ENCODE measurements at places on chromosomes 2 and 18.
A peak's percentile ranks its signal among the peaks of the same experiment; 100 is the strongest.

GRCh38 chr2:55161295-55162210, 70.5 kb downstream of the CLHC1 start:
- DNase-seq = no peak

GRCh38 chr2:144456680-144457079, 63.2 kb downstream of the ZEB2 start:
- DNase-seq = no peak

DNA sequence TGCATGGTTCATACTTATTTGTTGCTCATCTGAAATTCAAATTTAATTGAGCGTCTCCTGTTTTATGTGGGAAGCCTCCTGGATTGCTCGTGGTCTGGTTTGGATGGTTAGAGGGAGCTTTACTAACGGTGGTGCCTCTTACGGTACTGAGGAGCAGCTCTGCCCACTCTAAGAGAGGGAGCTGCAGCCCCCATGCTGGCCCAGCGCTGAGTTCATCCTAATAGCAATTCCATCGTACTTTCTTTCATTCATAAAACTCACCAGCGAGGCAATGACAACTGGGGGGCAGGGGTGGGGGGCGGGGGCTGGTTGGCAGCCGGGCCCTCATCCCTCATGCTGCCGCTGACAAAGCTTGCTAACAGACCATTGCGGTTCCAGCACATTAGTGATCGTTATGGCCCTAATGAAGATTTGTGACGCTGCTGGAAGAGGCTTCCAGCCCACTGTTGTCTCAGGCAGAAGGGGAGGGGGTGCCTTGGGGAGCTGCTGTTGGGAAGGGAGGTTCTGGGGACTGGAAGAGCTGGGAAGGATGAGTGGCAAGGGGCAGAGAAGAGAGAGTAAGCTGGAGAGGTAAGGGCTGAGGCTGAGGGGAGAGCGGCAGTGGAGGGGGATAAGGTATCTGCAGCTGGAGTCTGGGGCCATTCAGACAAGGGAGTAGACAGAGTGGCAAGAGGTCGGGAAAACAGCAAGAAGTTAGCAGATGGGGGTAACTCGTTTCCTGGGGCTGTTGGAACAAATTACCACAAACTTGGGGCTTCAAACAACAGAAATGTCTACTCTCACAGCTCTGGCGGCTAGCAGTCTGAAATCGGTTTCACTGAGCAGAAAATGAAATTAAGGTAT, 238.1 kb downstream of the LPIN1 start:
- no peak for DNase-seq

GRCh38 chr2:145563741-145564615, 1044.1 kb upstream of the ZEB2 start:
- no peak for DNase-seq

- DNase-seq = peak; percentile 89
These were observed 22.8 kb upstream of the PTMA start for GRCh38 chr2:231685349-231686191.

- no peak for DNase-seq
These were observed 88.7 kb upstream of the ATL2 start for GRCh38 chr2:38465789-38466127.

DNA sequence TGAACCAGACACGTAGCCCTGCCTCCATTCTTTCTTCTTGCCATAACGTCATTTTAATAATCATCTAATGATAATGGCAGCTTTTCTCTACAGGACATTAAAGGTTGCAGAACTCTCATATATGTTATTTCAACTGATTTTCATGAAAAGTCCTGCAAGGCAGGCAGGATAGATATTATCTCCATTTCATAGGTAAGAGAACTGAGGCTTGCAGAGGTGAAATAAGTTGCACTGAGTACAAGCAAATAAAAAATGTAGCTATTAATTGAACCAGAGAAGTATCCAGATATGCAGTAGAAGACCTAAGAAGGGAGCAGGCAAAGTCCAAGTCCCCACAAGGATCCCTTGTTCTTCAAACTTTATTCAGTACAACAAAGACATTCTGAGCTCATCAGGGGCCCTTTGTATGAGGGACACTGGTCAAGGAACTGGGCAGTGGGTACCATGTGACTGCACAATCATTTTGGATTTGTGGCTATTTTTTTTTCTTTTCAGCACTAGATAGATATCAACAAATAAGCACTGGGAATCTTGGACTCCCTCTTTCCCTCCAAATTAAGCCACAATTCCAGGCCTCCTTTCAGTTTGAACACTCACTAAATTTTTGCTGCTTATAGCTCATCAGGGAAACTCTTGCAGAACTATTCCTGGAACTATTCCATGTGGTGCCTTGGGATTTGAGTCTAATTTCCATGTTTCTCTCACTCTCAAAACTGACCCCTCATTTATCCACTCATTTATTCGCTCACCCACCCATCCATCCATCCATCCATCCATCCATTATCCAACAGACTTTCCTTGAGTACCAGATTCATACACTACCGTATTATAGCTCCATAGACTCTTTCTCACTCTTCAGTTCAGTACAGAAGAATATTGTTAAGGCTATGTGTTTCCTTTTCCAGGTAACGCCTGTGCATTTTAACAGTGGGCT, 44.6 kb downstream of the APOB start:
- DNase-seq = no peak

DNA sequence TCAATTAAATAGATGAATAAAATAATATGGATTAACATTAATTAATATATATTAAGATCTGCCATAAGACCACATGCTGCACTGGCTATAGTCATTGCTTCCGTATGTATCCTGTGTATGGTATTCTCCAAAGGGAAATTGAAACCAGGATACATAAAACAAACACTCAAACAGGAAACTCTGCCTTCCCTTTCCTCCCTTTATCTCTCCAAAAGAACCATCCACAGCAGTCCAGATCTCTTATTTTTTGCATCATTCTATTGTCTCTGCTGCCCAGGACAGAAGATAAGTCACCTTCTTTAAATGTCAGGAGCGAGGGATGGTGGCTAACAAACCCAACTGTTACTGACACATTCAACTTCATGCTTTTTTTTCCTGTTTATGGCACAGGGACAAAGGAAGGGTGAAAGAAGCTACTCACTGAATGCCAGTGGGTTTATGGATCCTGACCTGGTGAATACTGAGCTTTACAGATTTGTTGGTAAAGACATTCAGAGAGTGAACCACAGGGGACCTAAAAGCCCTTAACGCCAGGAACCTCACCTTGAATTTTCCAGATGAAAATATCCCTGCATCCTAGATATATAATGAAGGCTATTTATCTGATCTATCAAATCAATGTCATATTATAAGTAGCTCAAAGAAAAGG, 67.5 kb downstream of the CSRNP3 start:
- DNase-seq = no peak

DNA sequence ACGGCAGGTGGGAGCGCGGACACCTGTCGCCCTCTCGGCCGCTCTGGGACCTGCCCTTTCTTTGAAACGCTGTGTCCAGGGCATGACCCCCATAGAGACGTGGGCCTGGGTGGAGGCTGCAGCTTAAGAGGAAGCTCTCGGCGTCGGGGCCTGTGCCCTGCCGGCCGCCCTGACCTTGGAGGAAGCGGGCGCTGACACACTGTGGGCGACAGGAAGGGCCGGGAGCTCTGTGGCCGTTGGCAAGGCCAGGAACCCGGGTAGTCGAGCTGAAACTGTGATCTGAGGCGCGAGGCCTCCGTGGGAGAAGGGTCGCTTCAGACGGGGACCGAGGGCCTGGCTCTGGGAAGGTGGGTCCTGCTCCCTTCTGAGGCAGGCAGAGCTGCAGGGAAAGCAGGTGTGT, 28.2 kb downstream of the KCNG2 start:
- no peak for DNase-seq

DNA sequence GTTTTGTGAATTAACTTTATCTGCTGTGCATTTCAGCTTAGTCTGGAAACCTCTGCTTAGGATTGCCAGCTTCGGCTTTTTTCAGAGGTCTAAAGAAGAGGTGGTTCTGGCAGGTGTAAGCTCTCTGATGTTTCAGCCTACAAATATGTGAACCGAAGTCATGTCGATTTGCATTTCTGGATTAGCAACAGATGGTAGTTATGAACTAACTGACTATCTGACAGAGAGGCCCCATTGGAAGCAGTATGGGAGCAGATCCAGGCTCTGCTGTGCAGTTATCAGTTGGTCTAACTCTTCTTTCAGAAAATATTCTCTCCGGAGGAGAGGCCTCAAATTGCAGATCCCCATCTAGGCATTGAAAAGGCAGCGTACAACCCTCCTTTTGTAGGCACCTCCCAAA, 32.7 kb upstream of the SPRED2 start:
- no peak for DNase-seq

- peak; percentile 52 for DNase-seq
These were observed 135.6 kb upstream of the ZNF236 start for GRCh38 chr18:76686737-76687231.

DNA sequence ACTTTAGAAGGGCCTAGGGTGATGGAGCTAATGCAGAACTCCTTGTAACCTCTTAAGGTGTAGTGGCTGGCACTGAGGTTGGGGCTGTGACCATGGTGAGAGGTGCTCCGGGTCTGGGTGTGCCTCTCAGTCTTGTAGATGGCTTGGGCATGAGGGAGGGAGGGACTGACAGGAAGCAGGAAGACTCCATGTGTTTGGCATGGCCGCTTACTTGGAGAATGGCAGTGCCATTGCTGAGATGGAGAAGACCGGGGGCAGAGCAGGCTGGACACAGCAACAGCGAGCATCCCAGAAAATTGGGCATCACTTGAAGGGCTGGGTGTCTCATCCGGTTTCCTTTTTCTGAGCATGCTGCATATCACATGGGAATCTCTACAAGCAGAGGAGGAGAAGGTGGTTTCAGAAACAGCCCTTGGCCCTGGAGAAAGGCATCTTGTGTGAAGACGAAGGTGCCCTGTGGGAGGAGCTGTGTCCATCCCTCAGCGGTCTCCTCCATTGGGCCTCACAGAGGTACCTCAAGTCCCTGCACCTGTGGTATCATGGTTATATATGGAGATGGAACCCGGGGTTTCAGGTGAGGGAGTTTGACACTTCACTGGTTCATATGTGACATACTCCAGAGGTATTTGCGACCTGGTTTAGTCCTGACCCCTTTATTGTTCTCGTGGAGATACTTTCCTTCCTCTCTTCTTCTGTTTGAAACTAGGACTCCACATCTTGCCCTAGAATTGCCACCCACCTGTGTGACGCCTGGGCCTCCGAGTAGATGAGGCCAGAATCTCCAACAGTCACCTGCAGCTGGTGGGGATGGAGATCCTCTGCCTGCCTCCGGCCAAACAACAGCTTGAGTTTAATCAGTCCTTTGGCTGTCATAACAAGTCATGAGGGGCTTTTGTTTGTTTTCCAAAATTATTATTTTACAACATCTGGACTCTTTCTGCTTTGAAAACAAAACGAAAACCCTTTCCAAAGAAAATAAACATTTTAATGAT, 45.6 kb downstream of the INPP4A start:
- no peak for DNase-seq

- no peak for DNase-seq
These were observed 54.2 kb upstream of the FRZB start for GRCh38 chr2:182920631-182921056.

DNA sequence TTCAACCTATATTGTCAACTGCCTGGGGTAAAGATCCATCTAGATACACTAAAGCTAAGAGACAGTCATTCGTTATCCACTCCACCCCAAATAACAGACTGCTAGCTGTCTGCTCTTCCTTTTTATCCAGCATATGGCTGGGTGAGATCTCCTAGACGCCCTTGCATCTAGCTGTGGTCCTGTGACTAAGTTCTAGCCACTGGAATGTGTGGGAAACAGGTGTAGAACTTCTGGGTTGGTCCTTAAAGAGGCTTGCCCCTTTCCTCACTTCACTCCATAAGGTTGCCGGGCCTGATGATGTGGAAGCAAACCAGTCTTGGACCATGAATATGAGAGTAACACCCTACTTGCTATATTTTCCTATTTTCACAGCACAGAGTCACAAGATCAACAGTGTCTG, 3.2 kb downstream of the COA5 start:
- DNase-seq = no peak

GRCh38 chr2:159072795-159073194, 104.4 kb downstream of the TANC1 start:
- DNase-seq = no peak

GRCh38 chr2:140657657-140658056, 1473.2 kb downstream of the LRP1B start:
- DNase-seq = no peak

DNA sequence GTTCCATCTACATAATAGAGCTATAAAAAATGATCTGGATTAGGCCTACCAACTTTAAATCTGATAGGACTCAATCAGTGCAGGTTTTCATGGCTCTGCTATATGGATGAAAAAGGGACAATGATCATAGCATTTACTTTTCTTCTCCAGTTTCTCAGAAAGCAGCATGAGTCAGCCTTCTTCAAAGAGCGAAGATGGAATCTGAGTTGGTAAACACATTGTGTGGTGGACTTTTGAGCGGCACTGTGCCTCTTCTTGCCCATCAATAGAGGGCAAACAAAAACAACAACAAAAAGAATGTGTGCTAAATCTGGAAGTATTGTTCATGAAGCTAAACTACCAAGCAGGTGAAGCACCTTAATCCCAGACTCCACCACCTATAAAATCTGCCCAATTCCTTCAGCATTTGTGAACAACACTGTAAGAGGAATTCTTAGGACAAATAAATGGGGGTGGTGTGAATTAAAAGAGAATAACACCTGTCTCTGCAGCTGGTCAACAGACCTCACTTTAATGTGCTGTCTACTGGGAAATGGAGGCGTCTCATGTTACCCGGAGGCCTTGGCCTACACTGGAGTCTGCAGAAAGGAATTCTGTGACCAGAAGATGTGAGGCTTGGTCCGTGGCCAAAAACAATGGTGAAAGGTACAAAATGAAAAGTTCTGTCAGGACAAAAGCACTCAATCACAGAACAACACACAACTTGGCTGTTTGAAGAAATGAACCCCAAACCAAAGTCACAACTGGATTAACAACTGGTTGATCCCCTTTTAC, 609.0 kb downstream of the IRS1 start:
- DNase-seq = no peak

- no peak for DNase-seq
These were observed 66.1 kb downstream of the TMEFF2 start for GRCh38 chr2:192128655-192129054.

DNA sequence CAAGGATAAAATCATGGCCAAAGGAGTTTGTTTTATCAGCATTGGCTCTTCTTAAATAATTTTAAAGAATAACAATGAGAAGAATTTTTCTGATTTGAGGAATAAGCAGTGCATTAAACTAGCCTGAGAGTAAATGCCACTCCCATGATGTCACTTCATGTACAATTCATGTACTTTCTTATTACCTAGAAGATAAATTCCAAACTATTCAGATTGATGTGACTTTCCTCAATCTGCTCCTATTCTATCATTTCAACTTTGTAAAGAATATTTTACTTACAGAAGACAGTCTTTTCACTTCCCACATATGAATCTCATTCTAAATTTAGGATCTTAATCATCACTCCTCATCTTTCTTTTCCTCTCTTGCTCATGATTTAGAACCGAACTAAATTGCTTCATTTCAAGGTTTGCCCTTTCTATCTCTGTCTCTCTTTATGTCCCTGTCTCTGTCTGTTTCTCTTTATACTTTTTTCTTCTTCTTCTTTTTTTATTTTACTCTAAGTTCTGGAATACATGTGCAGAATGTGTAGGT, 1142.0 kb upstream of the PIK3C3 start:
- DNase-seq = no peak

GRCh38 chr2:207264310-207264709, 98.6 kb upstream of the KLF7 start:
- DNase-seq = no peak

All from hippocampal formation (tissue), 2 donors.